ENCODE measurements at places on chromosomes 4 and X.

GRCh38 chr4:153955327-153955726 lies 166.4 kb upstream of the SFRP2 start:
- no peak for DNase-seq

DNA sequence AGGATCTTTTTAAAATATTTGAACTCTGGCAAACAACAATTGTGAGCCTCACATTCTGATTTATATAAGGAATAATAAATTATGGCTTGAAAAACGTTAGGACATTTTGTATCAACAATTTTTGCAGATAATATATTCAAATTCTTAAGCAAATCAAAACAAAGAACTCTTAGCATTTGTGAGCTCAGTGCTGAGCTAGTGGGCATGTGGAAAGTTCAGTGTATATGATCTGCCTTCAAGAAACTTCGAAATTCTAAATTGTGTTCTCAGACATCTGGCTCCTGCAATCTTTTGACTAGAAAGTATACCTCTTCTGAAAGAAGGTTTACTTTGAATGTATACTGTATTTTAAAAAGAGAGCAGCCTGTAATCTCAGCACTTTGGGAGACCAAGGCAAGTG lies 122.3 kb upstream of the NEIL3 start:
- no peak for DNase-seq

- peak; percentile 1 for DNase-seq
Measured at GRCh38 chrX:47030339-47030738, 47.9 kb upstream of the RGN start.

- DNase-seq: no peak
Measured at GRCh38 chr4:7803371-7803770, 136.3 kb downstream of the AFAP1 start.

GRCh38 chr4:138999666-139000065 lies 15.9 kb upstream of the NOCT start:
- no peak for DNase-seq

GRCh38 chr4:52728691-52729240 lies 22.5 kb downstream of the ERVMER34-1 start:
- no peak for DNase-seq

DNA sequence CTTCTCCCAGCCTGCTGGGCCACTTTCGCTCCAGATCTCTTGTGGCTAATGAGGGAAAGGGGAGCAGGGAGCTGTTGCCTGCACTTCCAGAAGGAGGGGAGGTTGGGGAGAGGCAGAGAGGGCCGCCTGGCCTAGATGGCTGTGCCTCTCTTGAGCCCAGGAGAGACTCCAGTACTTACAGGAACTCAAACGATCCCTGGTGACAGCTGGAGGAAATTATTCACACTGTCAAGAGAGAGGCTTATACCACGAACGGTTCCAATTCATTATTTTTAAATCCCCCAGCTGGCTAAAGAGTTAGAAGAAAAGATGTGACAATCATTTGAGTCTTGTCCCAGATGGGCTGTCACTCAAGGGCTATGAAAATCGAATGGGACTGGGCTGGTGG lies 96.1 kb downstream of the PHKA2 start:
- no peak for DNase-seq

- DNase-seq: no peak
Measured at GRCh38 chr4:177315767-177316464, 6.2 kb downstream of the NEIL3 start.

DNA sequence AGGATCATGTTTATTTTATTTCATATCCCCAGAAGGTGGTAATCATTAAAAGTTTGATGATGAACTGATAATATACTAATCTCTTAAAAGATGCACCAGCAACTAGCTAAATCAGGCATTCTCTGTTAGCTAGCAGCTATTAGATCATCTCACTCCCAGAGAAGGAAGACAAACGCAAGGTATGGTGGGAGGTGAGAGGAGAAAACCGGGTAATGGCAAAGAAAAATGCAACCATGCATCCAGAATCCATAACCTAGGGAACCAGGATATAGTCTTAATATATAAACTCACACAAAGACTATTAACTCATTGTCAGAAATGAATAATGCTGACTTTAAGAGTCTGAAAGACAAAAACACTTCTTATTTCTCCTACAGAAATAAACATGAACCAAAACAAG lies 66.1 kb downstream of the WNK3 start:
- DNase-seq: no peak

- no peak for DNase-seq
Measured at GRCh38 chrX:44080083-44080482, 106.9 kb upstream of the NDP start.

GRCh38 chr4:183362916-183363542 lies 40.8 kb upstream of the CLDN24 start:
- no peak for DNase-seq

DNA sequence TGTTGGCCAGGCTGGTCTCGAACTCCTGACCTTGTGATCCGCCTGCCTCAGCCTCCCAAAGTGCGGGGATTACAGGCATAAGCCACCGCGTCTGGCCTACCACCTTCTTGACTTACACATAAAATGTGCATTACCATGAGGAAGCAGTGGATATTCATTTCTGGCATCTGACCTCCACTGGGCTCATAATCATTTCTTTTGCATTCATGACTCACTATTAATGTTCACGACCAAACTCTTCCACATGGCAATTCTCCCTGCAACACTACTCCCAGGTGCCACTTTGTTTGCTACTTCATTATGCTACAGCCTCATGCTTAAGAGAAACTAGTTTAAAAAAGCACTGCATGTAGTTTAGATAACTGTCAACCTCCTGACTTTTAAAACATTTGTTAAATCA lies 22.7 kb downstream of the RASGEF1B start:
- no peak for DNase-seq

- DNase-seq: no peak
Measured at GRCh38 chr4:81469781-81470455, 1.8 kb downstream of the RASGEF1B start.

- no peak for DNase-seq
Measured at GRCh38 chr4:4859799-4860599, 534 bp downstream of the MSX1 start.

GRCh38 chrX:2829469-2830246 lies 928 bp downstream of the GYG2 start:
- DNase-seq: no peak

DNA sequence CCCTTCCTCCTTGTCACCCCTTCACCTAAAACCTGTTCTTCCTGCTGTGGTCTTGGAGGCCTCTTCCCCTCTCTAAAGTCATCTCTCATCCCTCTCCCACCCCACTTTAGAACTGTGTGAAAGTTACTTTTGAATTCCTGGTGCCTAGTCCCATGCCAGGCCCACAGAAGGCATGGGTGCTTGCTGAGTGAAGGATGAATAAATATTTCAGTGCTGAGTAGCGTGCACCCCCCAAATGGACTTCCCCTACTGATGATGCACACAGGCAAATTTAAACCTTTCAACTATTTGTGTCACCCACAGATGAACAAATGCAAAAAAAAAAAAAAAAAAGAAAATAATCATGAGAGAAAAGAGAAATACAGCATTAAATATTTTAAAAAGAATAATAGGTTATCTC lies 19.8 kb downstream of the PSMD10 start:
- DNase-seq: no peak

GRCh38 chr4:171846232-171846631 lies 33.0 kb downstream of the GALNTL6 start:
- peak; percentile 41 for DNase-seq

GRCh38 chr4:3342182-3342854 lies 49.5 kb downstream of the RGS12 start:
- peak; percentile 86 for DNase-seq

DNA sequence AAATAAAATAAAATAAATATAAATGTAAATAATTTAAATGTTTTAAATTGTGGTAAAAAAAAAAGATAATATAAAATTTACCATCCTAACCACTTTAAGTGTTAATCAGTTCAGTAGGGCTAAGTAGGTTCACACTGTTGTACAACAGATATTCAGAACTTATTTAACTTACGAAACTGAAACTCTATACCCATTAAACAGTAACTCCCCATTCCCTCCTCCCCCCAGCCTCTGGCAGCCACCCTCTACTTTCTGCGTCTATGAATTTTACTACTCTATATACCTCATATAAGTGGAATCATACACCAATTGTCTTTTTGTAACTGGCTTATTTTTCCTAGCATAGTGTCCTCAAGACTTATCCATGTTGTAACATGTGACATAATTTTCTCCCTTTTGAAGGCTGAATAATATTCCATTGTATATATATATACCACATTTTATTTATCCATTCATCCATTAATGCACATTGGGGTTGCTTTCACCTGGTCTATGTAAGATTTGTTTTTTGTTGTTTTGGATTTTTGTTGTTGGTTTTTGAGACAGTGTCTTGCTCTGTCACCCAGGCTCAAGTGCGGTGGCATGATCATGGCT lies 32.5 kb upstream of the ELF2 start:
- no peak for DNase-seq

DNA sequence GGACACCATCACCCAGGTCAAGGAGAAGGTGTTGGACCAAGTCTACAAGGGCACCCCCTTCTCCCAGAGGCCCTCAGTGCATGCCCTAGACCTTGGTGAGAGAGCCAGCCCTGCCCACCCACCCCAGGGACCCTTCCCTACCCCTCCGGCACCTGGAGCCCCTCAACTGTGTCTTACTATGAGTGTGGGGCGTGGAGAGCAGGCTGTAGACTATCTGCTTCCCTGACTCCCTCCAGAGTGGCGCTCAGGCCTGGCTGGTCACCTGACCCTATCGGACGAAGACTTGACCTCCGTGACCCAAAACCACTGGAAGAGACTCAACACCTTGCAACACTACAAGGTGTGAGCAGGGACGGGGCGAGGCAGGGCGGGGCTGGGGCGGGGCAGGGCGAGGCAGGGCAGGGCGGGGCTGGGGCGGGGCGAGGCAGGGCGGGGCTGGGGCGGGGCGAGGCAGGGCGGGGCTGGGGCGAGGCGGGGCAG lies 4.7 kb upstream of the SRPK3 start:
- DNase-seq: no peak

GRCh38 chrX:32597777-32598176 lies 613.6 kb downstream of the DMD start:
- no peak for DNase-seq

DNA sequence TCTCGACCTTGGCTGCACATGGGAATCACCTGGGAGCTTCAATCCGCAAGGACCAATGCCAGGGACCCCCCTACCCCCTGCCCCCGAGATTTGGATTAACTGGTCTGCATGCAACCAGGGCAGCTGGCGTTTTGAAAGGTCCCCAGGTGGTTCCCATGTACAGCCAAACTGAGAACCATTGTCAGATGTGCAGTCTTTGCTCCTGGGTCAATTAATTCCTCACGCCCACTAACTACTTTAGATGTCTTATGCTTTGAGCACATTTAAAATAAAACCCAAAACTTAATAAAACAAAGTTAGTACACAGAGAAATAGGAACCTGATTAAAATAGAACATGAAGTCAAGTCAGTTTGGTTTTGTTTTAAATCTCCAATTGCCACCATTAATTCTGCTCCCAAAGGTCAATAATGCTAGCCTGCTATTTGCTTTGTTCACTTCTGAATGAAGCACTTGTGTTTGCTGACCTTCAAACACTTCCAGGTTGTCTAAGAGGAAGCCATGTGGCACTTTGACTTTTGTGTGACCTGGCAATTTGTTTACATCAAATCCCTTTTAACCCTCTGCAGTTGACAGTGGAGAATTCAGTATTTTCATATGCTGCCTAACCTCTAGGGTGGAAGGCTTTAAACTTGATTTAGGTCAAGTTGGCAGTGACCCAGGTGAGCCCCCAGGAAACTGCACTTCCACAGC lies 27.2 kb upstream of the TMSB4X start:
- no peak for DNase-seq

DNA sequence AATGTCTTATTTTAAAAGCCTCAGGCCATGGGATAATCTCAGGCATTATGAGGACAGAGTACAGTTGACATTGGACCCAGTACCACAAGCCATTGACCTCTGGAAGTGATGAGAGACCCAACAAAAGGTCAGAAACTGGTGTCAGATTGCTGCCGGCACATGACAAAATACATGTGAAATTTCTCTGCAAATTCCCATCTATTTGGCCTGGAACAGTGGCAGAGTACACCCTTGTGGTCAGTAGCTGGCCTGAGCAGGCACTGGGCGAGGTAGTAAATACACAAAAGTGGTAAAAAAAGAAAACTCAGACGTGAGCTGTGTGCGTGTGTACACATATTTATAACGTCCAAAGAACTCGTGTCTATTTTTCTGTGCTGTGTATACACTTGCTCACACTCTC lies 155.5 kb downstream of the DHX15 start:
- DNase-seq: no peak

DNA sequence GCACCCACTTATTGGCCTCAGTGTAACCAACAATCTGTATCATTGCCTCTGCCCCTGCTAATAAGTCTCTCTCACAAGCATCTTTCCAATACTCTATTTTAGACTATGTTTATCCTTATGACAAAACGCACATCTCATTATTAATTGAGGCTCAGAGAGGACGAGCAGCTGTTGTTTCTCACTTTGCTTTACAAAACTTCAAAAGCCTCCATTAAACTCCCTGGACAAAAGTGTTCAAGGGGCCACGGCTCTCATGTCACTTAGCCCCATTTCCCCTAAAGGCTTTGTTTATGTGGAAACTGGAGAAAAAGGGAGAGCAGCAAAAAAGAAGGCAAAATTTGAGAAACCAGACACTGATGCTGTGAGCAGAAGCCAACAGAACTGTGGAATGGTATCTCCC lies 180.0 kb upstream of the LNX1 start:
- DNase-seq: no peak

DNA sequence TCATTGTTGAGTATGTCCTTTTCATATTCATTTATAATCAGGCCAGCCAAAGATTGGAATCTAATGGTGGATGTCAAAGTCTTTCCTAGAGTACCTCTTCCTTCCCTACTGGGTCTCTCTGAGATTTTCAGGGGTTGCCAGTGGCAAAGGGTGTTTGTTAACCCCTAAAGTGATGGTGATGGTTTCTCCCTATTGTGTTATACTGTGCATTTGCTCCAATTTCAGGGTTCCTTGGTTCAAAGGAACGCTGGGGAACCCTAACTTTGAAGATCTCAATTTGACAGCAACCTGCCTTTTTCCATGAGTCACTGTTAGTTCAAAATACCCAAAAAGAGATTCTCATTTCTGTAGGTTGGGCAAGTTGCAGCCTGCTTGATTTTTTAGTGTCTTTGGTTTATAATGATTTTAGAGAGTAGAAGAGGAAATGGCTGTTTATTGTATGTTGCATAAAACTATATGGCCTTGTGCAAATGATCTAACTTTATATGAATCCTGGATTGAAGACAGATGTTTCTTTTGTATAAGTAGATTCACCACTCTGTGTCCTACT lies 23.0 kb downstream of the GAB1 start:
- no peak for DNase-seq

All from NCI-H2029 (cell line).